DMS79 (cell line): ENCODE measurements at places on chromosomes 12 and 14.

- DNase-seq, result no peak
Measured at GRCh38 chr12:26214121-26214520, 18.7 kb downstream of the SSPN start.

- DNase-seq, result peak; percentile 46
Measured at GRCh38 chr12:51863933-51864832, 15.7 kb upstream of the FIGNL2 start.

DNA sequence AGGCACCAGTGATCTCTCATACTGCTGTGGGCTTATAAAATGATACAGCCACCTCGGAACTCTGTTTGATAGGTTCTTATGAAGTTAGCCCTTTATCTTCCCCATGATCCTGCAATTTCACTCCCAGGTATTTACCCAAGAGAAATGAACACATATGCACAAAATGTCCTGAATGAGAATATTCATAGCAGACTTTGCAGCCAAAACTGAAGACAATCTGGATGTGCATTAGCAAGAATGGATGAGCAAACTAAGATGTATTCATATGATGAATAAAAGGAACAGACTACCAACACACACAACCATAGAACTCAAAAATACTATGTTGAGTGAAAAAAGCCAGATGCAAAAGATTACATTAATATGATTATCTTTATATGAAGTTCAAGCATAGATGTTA is 66.7 kb downstream of the KCNA5 start:
- DNase-seq, result no peak

DNA sequence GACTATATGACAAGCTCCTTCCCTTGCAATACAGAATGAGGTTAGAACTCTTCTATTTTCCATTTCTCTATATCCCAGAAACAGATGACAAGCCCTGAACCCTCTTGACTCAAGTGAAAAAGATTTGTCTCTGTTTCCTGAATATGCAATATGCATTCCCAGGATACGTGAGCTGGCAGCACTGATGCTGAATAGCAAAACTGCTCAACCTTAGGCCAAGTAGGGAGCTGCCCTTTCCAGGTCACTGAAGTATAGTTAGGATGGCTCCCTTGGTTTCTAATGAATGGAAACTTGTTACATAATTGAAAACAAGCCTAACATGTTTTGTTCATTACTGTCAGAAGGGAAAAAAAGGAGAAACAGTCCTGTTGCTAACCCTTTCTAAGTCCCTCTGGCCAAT is 47.9 kb upstream of the PLEKHG7 start:
- DNase-seq, result no peak

GRCh38 chr14:104898870-104899510 is 25.7 kb upstream of the PLD4 start:
- DNase-seq, result no peak

GRCh38 chr12:40327535-40327934 is 102.7 kb downstream of the LRRK2 start:
- DNase-seq, result no peak

GRCh38 chr14:102988054-102988453 is 65.6 kb downstream of the AMN start:
- no peak for DNase-seq

DNA sequence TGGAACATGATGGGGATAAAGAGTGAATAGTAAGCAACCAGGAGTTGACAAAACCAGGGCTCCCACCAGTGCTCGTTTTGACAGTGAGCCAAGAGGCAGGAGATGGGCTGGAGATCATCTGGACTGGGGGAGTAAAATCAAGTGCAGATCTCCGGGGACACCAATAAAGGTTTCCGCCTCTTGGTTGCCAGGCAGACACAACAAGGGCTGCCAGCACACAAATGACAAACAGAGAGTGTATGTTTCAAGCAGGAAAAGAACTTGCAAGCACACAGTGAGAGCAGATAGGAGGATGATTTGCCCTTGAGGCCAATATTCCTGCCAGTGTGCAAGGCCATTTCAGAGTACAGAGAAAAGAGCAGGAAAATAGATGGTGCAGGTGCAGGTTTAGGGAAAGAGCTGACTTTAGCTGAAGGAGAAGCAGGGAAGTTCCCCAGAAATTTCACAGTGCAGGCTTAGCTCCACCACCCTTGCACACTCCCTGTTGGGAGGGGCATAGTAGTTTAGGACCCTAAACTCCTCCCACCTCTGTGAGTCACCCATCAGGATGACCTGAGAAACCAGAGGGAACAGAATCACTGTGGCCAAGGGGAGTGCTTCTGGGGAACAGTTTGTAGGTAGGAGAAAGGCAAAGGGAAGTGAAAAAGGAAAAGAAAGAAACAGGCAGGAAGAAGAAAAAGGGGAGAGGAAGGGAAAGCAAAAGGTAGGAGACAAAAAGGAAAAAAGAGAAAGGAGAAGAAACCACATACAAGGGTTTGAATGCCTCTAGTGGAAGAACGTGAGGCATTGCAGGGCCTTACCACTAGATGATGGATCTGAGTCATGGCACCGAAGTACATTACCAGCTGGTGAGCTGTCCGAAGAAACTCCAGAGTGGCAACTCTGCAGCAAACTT is 404.4 kb downstream of the SLC6A15 start:
- DNase-seq, result no peak
